ENCODE measurements at places on chromosomes 16 and 17.

- peak; percentile 39 for DNase-seq
These were observed 10.3 kb upstream of the ZFHX3 start for GRCh38 chr16:73058221-73058615.

- no peak for DNase-seq
These were observed 60.5 kb upstream of the EFCAB3 start for GRCh38 chr17:62319846-62320245.

- no peak for DNase-seq
These were observed 104.7 kb downstream of the LITAF start for GRCh38 chr16:11481987-11482386.

DNA sequence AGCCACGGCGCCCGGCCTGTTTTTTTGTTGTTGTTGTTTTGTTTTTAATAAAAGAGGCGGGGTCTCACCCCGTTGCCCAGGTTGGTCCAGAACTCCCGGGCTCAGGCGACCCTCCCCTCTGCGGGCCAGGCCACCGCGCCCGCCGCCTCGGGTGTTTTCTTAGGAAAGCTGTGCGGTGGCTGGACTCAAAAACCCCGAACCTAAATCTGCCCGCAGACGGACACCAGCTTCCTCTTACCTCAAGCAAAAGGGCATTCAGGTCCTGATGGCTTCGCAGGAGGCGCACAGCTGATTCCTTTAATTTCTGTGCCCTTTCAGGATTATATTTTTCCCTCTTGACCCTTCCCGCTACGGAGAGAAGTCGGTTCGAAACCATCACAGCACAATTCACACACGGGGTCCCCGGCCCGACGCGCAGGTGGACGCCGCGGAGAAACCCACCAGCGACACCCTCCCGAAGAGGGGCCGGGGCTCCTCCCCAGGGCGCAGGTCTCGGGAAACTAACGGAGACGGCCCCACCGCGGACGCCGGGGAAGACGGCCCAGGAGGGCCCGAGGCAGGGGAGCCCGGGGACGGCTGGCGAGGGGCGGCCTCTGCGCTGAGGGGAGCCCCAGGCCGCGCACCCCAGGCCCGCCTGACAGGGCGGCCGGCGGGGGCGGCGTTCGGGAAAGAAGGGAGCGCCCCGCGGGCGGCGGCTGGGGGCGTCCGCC is 653 bp downstream of the FANCA start:
- DNase-seq: peak; percentile 34

DNA sequence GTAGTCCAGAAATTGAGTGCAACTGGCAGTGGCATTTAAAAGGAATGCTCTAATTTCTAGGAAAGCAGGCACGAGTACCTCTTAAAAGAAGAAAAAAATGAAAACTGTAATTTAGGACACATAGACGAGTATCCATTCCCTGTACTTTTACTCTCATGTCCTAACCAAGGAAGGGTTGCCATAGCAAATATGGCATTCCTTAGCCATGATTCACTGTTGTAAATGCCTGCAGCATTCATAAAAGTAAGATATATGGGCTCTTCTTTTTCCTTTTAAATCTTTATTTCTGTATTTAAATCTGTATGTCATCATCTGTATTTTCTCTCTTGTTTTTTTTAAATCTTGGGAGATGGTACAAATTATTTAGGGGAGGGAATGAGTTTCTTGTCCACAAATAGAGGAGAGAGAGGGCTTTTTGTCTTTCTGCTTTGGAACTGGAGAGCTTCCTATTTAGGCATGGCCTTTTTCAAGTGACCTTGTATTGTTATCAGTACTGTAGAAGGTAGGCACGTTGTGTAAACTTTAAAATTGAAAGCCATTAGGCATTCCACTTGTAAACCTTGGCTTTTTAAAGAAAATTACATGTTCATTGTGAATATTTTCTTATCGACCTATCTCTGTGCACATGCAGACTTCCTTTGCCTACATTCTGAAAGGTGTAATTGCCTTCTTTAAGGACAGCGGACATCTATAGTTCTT is 50.0 kb downstream of the TENT4B start:
- no peak for DNase-seq

DNA sequence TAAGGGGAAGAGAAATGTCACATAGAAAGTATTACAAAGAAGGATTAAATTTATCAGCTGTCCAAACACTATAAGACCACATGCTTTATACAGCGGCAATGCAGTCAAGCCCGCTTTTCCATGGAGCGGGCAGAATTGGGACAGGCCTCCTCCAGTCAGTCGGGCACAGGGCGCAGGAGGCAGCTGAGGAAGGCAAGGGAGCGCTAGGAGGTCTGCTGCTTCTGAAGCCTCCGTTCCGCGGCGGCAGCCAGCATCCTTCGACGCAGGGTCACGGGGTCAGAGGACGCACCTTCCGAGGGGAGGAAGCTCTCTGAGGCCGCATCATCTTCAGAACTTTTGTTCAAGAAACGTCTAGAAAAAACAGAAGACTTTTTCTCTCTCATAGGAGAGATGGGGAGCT is 62.6 kb downstream of the AMFR start:
- DNase-seq: peak; percentile 7

GRCh38 chr17:7323731-7324437 is 5.3 kb downstream of the NEURL4 start:
- DNase-seq: peak; percentile 86

GRCh38 chr17:31724026-31724425 is 135.0 kb downstream of the COPRS start:
- DNase-seq: no peak

- no peak for DNase-seq
These were observed 107.1 kb downstream of the VPS53 start for GRCh38 chr17:607361-608147.

GRCh38 chr17:5770441-5771270 is 186.3 kb upstream of the NLRP1 start:
- no peak for DNase-seq

- peak; percentile 79 for DNase-seq
These were observed 2.1 kb downstream of the FMNL1 start for GRCh38 chr17:45223539-45224528.

- DNase-seq: no peak
These were observed 7.7 kb upstream of the DCTPP1 start for GRCh38 chr16:30437511-30438046.

DNA sequence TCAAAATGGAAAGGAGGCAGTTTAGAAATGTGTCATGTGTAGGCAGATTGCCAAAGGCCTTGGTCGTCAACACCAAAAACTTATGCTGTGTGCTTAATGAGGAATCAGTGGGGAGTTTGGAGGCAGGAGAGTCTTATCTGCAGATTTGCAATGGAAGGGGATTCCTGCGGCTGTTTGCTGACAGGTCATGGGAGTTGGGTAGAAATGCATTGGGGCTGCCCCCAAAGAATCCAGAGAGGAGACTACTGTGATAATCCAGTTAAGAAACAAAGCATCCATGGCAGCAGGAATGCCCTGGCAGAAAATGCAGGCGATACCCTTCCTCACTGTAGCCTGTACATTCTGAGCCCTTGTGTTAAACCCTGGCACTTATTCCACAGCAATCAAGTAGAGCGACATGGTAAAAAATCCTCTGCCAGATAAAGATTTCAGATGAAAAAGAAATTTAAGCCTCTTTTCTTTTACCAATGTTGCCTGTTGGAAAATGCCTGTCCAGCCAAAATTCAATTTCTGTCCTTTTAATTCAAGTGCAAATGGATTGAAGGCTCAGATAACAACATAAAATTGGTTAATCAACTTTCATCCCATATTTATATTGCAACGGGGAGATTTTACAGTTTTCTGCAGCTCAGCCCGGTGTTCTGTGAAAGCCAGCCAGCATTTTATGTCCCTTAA is 491.0 kb upstream of the CDH5 start:
- no peak for DNase-seq

- DNase-seq: no peak
These were observed 26.9 kb downstream of the LDHD start for GRCh38 chr16:75089486-75090202.

DNA sequence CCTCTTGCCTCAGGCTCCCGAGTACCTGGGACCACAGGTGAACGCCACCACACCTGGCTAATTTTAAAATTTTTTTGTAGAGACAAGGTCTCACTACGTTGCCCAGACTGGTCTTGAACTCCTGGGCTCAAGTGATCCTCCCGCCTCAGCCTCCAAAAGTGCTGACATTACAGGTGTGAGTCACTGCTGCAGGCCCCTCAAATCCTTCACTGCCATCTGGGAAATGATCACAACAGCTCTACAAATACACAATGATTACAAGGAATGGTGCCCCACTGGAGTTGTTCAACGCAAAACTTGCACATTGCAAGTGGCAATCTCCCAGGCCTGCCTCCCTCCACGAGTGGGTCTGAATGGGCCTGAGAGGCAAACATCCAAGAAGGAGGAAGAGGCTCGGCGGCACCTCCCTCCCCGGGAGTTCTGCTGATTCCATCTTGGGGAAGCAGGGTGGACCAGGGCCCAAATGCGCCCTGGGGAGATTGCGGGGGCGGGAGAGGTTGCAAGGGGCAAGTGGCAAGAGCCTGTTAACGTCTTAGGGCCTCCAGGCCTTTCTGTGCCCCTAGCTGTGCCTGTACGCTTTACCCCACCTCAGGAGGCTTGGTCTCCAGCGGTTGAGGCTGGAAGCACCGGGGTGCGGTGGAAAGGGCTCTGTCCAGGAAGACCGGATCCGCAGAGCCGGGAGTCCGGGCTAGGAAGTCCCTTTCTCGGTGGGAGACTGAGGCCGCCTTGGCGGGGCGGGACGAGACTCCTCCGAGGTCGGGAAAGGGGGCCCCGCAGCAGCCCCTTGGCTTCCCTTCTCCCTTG is 656 bp upstream of the IGFBP4 start:
- no peak for DNase-seq

- DNase-seq: no peak
These were observed 5.0 kb upstream of the CCL4L2 start for GRCh38 chr17:36205637-36206485.

DNA sequence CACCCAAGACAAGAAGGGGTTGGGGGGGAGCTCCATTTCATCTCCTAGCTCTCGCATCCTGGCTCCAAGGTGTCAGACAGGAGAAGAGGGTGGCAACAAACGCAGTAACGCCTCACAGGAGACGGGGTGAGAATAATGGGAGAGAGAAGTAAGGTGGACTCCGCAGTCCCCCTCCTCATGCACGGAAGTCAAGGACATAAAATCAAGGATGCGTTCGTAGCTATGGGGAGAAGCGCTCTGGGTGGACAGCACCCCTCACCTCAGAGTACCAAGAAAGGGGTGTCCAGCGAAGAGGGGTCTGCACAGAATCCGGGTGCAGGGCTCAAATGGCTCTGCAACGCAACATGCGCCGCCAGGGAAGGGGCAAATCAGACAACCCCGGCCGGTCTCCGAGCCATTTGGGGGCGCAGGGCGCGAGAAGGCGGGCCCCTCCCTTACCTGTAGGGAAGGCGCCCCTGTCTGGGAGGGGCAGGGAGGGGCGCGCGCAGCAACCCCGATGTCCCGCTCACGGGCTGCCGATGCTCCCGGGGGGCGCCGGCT is 555 bp downstream of the HDAC5 start:
- peak; percentile 41 for DNase-seq

DNA sequence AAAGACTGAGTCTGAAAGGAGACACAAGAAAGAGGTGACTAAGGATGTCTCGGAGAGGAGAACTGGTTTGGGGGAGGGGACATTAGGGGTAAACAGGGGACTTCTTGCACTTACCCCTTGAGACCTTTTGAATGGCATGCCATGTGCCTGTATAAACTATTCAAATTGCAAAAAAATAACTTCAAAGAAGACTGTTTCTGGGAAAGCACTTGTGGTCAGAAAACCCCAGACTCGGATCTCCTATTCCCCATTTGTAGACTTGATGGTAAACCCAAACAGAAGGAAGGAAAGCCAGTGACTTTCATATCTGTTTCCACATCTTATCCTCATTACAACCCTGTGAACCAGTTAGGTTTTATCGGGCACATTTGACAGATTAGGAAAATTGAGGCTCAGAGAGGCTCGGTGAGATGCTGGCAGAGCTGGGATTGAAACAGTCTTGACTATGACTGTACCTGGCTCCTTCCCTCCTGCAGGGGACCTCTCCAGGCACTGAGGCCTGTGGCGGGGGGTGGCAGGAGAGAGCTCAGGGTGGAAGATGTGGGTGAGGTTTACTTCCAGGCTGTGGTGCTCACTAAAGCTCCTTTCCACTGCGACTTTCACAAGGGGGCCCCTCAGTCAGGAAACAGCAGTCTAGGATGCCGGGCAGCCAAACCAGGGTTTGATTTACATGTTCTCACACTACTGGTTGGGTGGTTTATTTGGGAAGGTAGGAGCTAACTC is 30.5 kb upstream of the PLCG2 start:
- DNase-seq: no peak

DNA sequence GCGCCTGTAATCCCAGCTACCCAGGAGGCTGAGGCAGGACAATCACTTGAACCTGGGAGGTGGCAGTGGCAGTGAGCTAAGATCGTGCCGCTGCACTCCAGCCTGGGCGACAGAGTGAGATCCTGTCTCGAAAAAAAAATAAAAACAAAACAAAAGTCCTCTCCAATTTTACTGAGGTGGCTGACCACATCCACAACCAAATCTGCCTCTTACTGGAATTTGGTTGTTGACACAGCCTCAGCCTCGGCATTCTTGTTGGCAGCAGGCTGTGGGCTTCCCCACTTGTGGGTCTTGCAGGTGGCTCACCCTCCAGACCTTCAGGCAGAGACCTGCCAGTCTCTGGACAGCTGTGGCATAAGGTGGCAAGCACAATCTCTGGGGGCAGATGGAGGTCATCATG is 15.6 kb downstream of the B4GALNT2 start:
- DNase-seq: no peak

- DNase-seq: no peak
These were observed 236.6 kb downstream of the MRTFB start for GRCh38 chr16:14307527-14308367.

GRCh38 chr17:61002316-61002736 is 324.7 kb downstream of the BCAS3 start:
- no peak for DNase-seq

DNA sequence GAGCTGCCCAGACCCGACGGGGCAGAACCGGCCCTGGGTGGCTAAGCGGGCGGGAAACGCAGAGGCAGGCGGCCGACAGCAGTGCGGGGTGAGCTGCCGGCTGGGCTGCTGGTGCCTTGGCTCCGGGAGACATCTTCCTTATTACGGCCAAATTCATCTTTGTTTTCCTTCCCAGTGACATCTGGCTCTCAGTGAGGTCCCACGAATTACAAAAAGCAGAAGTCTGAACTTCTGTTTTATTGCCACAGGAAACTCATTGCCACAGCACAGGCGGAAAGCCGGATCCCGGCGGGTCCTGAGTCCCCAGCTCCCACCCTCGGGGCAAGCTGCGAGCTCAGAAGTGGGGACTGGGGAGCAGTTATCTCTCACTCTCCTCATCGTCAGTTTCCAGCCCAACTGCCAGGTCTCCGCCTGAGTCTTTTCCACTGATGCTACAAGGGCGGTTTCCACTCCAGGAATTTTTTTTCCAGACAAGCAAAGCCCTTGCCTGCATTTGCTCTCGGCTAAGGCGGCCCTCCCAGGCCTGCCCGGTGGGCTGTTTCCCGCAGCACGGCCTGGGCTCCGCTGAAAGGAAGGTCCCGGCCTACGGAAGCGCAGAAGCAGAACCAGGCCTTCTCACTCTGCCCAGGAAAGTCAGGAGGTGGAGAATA is 40.3 kb downstream of the CBFA2T3 start:
- DNase-seq: no peak

GRCh38 chr16:10296956-10297340 is 88.9 kb upstream of the ATF7IP2 start:
- no peak for DNase-seq
